ENCODE measurements at places on chromosomes 13 and 19. TPM values are rescaled to one million over a fixed set of nuclear protein-coding genes. Genes with fewer than 3 reads are reported as not detected.

DNA sequence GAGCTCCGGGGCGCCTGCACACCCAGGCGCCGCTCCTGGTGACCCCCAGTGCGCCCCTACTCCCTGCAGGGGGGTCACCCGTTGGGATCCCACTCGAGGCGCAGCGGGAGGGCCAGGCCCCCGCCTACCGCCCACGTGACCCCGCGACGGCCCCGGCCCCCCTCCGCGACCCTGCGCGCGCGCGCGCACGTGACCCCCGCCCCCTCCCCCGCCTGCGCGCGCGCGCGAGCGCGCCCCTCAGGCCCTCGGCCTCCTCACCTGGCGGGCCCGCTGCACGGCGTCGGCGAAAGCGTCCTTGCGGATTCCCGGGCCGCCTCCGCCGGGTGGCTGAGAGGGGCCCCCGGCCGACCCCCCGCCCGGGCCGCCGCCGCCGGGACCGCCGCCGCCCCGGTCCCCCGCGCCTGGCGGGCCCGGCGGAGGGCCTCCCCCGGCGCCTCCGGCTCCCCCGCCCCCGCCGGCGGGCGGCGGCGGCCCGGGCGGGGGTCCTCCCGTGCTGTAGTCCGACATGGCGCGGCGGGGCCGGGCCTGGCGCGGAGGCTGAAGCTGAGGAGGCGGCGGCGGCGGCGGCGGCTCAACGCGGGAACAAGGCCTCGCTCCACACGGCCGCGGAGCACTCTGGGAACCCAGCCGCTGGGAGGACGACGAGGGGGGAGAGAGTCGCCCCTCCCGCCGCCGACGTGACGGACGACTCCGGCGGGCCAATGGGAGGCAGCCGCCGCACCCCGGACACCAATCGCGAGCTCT is at the start of gene KHSRP:
Gene KHSRP (minus strand): TSS at position 617 of the 744 bp plus-strand sequence. CDS start 110 bp downstream, at position 507.
- peak; percentile 56 for DNase-seq

GRCh38 chr13:107713314-107713713 is 502.0 kb downstream of the LIG4 start:
- no peak for DNase-seq
- H3K27me3 ChIP-seq: no peaks in the 10 kb centered on the region

GRCh38 chr13:32940601-32941000 is 75.6 kb upstream of the KL start:
- peak overlapping the region; percentile 21 for H3K27ac ChIP-seq
- H3K27me3 ChIP-seq: no peaks in the 10 kb centered on the region
- H3K4me1 ChIP-seq: peaks cover 9% of the 10 kb centered on the region
- no peak overlapping the region for H3K4me3 ChIP-seq

The PPM1N gene
- total RNA-seq: 0.40 TPM
